ENCODE measurements at places on chromosomes 2 and 18.

DNA sequence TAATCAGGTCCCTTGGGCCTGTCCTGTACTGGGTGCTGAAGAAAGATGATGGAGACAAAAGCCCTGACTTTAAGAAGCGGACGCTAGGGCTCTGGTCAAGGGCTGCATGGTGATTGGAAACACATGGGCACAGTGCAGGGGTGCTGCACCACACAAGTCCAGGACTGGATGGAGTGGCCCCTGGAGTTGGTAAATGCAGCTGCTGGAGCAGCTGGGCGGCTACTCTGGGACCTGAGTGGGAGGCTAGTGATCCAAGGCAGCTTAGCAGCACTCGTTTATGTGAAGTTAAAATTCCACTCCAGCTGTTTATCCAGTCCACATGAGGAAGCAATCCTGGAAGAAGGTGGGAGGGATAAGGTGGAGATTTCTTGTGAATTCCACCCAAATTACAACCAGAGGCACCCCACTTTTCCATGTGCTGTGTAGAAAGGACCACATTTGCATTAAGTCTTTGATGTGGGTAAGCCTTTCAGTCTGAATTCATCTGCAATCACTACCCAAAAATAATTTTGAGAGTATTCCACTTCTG is 24.9 kb downstream of the MERTK start:
- no peak for DNase-seq

DNA sequence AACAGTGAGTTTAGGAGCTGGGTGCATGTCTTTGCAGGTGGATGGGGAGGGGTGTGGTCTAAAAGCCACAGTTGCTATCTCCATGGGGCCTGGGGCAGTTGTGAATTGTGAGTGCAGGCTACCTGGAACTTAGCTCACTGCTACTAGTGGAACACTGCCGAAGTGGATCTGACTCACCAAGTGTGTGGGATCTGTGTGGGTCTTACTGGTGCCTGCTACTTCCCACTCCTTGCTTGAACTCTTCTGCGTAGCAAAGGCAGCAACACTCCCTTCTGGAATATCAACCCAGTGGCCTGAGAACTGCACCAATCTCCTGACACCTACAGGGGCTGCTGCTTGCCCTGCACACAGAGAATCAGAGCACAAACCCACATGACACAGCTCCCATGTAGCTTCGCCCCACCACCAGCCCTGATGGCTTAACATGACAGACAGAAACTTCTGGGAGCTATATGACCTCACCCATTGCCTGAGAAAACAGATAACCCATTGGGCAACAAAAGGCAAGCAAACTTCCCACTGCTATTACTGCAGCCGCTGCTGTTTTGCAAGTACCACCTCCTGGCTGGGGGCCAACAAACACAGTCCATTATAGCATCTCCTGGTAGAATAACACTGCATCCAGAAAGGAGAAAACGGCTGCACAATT is 455.1 kb upstream of the DDX18 start:
- no peak for DNase-seq

DNA sequence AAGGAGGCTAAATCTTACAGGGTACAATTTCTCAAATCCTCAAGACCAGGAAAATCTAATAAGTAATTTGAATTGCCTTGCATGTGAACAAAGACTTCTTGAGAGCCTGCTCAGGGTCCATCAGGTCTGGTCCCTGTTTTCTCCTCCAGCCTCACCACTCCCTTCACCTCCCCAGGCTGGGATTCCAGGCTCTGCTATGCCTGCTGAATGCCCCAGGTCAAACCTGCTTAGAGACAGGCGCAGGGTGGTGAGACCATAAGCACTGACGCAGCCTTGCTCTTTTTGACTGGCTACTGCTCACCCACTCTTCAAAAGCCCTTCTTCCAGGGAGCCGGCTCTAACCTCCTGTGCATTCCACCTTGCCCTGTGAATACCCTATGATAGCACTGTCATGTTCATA is 356.4 kb upstream of the ACVR2A start:
- no peak for DNase-seq

DNA sequence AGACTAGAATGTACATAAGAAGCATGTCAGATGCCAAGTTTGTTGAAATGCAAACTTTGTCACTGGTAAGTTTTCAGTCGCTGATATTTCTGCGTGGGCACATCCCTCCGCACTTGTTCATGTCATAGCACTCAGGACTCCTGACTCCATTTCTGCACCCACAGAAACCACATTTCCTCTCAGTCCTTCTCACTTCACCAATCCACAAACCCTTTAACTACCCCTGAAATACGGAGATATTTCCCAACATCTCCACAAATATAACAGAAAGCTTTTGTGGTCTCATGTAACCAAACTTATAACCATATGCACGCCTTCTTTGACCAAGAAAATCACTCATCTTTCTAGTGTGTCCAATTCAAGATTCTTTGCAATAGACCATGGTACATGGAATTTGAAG is 276.9 kb upstream of the ERBB4 start:
- DNase-seq = no peak

GRCh38 chr18:47558110-47558750 is 306.8 kb upstream of the SKOR2 start:
- DNase-seq = no peak

DNA sequence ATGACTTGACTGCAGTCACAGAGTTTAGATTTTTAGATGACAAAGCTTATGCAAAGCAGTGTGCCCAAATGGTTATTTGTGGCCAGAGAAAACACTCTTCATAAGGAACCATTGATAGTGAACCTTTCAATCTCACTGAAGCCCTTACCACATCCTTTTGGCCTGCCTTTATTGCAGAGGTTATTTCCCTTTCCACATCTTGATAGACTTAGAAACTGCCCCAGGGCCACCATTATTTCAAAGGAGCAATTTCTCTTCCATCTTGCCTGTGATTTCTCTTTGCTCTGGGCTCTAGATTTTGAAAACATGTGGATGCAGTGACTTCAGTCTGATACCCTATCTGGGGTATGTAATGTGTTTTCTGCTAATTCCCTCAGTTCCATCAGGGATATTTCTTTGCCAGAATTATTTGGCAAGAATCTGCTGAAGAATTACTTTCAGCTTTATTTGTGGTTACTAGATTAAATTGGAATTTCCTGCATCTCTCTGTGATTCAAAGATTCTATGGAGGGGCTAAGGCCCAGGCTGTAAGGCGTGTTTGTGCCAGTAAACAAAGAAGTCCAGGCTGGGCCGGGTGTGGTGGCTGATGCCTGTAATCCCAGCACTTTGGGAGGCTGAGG is 51.0 kb downstream of the MOGAT1 start:
- DNase-seq = no peak

DNA sequence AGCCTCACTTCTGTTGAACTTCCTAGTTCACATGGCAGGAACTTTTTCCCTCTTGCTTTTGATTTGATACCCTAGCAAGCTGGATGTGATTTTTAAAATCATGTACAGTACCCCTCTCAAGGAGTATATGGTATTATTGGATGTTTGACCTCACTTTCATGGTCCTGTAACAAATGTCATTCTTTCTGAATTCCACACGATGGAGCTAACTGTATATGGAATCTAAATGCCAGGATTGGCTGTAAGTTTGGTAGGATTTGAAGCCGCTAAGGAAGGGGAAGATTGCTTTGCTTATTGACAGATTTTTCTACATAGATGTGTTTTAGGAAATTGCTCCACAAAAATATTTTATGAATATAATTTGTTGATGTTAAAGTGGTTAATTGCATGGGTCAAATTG is 18.3 kb downstream of the MAIP1 start:
- no peak for DNase-seq

- DNase-seq = no peak
Observed at GRCh38 chr2:128180031-128180430, 89.0 kb downstream of the UGGT1 start.

DNA sequence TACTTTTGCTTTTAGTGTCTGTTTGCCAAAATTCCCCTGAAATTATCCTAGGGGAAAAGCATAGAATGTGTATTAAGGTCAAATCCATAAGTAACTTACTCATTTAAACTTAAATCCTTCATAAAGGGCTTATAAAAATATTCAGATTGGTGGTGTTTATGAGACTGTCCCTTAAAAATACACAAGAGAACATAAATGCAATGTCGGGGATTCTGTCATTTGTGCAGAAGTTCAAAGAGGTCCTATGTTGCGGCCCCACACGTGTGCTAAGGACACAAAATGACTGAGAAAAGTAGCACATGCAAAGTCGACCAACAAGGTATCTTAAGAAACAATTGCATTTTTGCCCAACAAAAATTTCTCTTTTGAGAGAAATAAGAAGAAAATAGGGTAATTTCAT is 225.1 kb downstream of the PIEZO2 start:
- no peak for DNase-seq

DNA sequence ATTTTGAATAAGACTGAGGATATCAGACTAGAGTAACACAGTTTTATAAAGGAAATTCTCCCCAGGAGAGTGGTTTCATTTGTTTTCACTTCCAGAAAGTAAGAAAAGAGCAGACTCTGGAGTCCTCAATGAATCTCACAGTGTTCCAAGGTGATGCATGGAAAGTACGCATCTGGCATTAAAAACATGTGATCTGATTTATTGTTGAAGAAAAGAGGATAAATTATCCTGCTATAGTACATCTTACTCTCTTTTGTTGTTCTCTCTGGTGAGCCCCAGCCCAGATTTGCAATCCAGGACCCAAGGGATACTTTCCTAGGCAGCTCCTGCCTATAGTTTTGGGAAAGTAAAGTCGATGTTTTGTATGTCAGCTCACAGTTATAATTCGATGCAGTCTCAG is 285.9 kb downstream of the CTNNA2 start:
- no peak for DNase-seq

GRCh38 chr2:127516041-127516762 is 10.1 kb downstream of the IWS1 start:
- no peak for DNase-seq

DNA sequence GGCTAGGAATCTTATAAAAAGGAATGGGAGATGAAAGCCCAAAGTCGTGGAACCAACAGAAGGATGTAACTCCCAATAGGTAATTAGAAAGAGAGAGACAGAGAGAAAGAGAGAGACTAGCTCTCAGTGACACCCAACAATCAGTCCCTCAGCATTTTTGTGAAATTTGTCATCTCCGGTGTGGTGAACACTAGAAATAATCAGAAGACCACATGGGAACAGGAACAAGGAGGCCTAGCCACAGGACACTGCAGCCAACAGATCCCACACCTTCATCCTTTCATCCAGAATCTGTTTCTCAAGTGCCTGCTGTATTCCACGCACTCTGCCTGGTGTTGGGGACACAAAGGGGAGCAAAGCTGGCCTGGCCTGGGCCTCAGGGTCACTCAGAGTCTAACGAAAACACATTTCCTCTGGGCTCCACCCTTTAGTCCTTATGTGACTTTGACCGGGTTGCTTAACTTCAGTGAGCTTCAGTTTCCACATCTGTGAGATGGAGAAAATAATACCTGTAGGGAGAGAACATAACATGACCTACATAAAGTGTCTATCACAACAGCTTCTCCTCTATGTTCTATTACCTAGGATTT is 53.1 kb downstream of the EHD3 start:
- no peak for DNase-seq

Measured in stimulated activated CD8-positive, alpha-beta memory T cell treated with anti-CD3 and anti-CD28 coated beads, Interleukin-15, amount 100 ng/mL, for 24 hours (primary cell).